ENCODE measurements at places on chromosomes 4 and X.

GRCh38 chrX:8579602-8580001, 115.0 kb downstream of the VCX3B start:
- DNase-seq: no peak

DNA sequence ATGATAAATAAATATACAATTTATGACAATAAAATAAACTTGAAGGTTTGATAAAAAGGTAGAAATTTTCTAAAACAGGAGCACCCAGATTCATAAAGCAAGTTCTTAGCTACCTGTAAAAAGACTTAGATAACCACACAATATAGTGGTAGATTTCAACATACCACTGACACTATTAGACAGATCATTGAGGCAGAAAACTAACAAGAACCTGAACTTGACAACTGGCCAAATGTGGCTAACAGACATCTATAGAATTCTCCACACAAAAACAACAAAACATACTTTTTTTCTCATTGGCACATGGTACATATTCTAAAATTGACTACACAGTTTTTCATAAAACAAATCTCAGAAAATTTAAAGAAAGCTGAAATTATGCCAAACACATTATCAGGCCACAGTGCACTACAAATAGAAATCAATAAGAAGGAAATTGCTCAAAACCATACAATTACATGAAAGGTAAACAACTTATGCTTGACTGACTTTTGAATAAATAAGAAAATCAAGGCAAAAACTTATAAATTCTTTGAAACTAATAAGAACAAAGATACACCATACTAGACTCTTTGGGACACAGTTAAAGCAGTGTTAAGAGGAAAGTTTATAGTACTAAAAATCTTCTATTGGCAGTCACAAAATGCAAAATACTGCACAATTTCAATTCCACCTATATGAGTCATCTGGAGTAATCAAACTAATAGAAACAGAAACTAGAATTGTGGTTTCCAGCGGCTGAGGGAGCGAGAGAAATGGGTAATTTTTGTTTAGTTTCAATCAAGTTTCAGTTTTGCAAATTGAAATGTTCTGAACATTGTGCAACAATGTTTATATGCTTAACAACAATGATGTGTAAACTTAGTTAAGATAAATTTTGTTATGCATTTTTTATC, 925.6 kb downstream of the SH3BGRL start:
- no peak for DNase-seq

- DNase-seq: no peak
Measured at GRCh38 chr4:148054275-148054674, 322.4 kb downstream of the ARHGAP10 start.

DNA sequence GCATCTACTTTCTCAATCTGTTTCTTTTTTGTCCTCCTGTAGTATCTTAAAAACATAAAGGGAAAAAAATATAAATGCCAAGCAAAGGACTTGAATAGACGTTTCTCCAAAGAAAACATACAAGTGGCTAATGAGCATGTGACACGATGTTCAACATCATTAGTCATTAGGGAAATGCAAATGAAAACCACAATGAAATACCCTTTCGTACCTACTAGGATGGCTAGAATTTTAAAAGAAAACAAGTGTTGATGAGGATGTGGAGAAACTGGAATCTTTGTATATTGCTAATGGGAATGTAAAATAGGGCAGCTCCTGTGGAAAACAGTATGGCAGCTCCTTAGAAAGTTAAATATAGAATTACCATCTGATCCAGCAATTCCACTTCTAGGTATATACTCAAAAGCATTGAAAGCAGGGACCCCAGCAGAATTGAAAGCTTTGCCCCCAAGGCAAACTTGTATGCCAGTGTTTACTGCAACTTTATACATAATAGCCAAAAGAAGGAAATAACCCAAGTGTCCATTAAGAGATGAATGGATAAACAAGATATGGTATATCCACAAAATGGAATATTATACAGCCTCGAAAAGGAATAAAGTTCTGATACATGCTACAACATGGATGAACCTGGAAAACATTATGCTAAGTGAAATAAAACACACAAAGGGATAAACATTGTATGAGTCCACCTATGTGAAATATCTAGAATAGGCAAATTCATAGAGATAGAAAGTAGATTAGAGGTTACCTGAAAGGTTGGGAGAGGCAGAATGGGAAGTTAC, 138.3 kb downstream of the SH3KBP1 start:
- no peak for DNase-seq

GRCh38 chr4:110624398-110624780, 1.5 kb upstream of the PITX2 start:
- DNase-seq: no peak

- no peak for DNase-seq
Measured at GRCh38 chr4:150782921-150783320, 201.0 kb downstream of the MAB21L2 start.
